Mesothelial cell of epicardium (in vitro differentiated cells): ENCODE measurements at places on chromosomes 5 and 9.

DNA sequence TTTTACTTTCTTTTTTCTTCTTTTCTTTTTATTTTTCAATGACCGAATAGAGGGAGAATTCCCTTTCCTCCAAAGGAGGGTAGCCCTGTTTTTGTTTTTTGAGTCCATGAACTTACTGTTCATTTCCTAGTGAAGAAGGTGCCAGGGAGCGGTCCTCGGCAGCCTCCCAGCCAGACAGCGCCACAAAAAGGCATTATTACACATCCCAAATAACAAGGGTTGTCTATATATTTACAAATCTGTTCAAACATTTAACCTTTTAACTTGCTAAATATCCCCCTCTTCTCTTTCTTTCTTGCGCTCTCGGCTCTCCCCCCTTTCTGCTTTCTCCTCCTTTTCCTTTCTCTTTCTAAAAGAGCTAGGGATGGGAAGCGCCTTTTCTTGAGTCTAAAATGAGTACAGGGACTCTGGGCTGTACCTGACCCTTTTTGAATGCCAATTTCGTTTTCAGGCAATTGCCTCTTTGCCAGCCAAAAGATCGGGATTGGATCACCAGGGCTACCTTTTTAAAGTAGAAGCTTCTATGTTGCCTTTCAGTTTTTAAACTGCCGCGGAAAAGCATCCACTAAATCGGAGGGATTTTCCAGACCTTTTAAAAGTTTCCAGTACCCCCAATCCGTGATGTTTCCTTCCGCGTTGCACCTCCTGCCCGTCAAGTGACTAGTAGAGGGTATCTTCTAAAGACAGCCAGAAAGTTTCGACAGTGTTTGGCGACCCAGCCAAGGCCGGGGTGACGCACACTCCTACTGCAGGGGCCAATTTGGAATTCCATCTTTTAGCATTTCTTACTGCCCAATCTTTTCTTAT is 125.6 kb downstream of the TMEM161B start:
- peaks cover 24% of the 10 kb centered on the region for H3K27me3 ChIP-seq
- H3K4me3 ChIP-seq = no peak overlapping the region
- H3K4me1 ChIP-seq = peaks cover 9% of the 10 kb centered on the region
- H3K27ac ChIP-seq = no peak overlapping the region
- DNase-seq = no peak

GRCh38 chr9:91790917-91791316 is 159.1 kb downstream of the ROR2 start:
- peaks cover 9% of the 10 kb centered on the region for H3K36me3 ChIP-seq
- no peak overlapping the region for H3K4me3 ChIP-seq
- peaks cover 11% of the 10 kb centered on the region for H3K4me1 ChIP-seq
- no peaks in the 10 kb centered on the region for H3K27me3 ChIP-seq
- H3K27ac ChIP-seq = no peak overlapping the region

GRCh38 chr9:74783408-74783807 is 104.3 kb downstream of the TRPM6 start:
- H3K4me1 ChIP-seq = no peaks in the 10 kb centered on the region
- no peaks in the 10 kb centered on the region for H3K36me3 ChIP-seq
- no peak for DNase-seq
- peaks cover 2% of the 10 kb centered on the region for H3K27me3 ChIP-seq
- H3K27ac ChIP-seq = no peak overlapping the region
- no peak overlapping the region for H3K4me3 ChIP-seq

DNA sequence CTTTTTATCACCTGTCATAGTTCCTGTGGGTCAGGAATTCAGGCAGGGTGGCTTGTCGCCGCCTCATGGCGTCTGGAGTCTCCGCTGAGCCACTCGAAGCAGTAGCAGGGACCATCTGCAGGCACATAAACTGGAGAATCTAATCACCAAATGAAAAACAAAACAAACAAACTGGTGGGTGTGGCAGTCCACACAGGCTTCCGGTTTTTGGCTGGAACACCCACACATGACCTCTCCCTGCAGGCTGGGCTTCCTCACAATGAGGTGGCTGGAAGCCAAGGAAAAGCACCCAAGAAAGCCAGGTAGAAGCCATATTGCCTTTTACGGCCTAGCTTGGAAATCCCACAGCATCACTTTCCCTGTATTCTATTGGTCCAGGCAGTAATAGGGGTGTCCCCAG is 197.0 kb downstream of the SYK start:
- H3K36me3 ChIP-seq = no peaks in the 10 kb centered on the region
- no peaks in the 10 kb centered on the region for H3K27me3 ChIP-seq
- H3K4me3 ChIP-seq = no peak overlapping the region
- peaks cover 9% of the 10 kb centered on the region for H3K4me1 ChIP-seq
- DNase-seq = no peak
- H3K27ac ChIP-seq = no peak overlapping the region

GRCh38 chr9:2657427-2657826 is 35.8 kb downstream of the VLDLR start:
- H3K4me1 ChIP-seq = peaks cover 3% of the 10 kb centered on the region
- H3K27me3 ChIP-seq = no peaks in the 10 kb centered on the region
- H3K36me3 ChIP-seq = peaks cover 28% of the 10 kb centered on the region
- no peak overlapping the region for H3K27ac ChIP-seq
- no peak overlapping the region for H3K4me3 ChIP-seq

DNA sequence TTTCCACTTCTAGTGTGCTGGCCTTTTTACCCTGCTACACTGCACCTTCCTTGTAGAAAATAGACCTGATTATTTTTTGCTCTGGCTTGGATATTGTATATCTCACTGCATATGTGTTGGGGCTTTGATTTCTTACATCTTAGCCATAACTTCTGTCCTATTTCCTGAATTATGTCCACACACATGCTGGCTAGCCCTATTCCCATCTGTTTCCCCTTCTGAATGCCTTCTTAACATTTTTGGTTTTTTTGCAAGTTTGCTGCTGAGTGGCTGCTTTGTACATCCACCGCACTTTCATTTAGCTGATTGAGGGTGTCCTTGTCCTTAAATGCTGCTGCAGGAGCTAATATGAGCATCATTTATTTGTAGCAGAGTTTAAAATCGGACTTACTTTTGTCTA is 26.9 kb downstream of the CFAP95 start:
- H3K4me3 ChIP-seq = no peak overlapping the region
- H3K36me3 ChIP-seq = no peaks in the 10 kb centered on the region
- DNase-seq = no peak
- H3K27ac ChIP-seq = no peak overlapping the region
- H3K27me3 ChIP-seq = peaks cover 40% of the 10 kb centered on the region
- H3K4me1 ChIP-seq = no peaks in the 10 kb centered on the region

GRCh38 chr9:117541181-117541580 is 126.3 kb upstream of the ASTN2 start:
- H3K27ac ChIP-seq = no peak overlapping the region
- peaks cover 2% of the 10 kb centered on the region for H3K4me1 ChIP-seq
- H3K4me3 ChIP-seq = no peak overlapping the region

DNA sequence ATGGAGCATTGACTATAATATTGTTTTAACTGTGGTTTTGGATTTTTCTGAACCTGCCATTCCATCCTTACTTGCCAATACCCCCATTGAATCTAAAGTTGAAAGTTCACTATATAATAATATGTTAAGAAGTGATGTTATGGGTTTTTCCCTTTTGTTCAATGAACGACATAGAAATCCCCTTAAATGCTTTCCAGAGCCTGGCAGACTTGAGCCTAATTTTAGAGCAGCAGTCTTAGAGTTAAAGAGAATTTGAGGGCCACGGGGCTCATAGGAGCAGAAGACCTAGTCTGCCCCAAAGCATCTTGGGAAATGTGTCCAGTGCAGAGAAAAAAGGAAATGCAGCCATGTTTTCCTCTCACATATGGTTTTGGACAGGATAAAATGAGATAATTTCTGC is 146.1 kb upstream of the SLC44A1 start:
- no peaks in the 10 kb centered on the region for H3K27me3 ChIP-seq
- H3K36me3 ChIP-seq = no peaks in the 10 kb centered on the region
- no peak for DNase-seq
- H3K4me1 ChIP-seq = no peaks in the 10 kb centered on the region
- no peak overlapping the region for H3K27ac ChIP-seq

- peak overlapping the region; percentile 100 for H3K4me3 ChIP-seq
- H3K4me1 ChIP-seq = peaks cover 42% of the 10 kb centered on the region
- no peaks in the 10 kb centered on the region for H3K27me3 ChIP-seq
- H3K27ac ChIP-seq = peak overlapping the region; percentile 100
Observed at GRCh38 chr5:10355071-10355889, 1.8 kb downstream of the MARCHF6 start.

- no peaks in the 10 kb centered on the region for H3K27me3 ChIP-seq
- no peak overlapping the region for H3K4me3 ChIP-seq
- DNase-seq = no peak
- no peak overlapping the region for H3K27ac ChIP-seq
- peaks cover 4% of the 10 kb centered on the region for H3K36me3 ChIP-seq
Observed at GRCh38 chr9:109831998-109832658, 52.1 kb downstream of the PALM2AKAP2 start.

- H3K4me1 ChIP-seq = no peaks in the 10 kb centered on the region
- no peak overlapping the region for H3K27ac ChIP-seq
- no peak overlapping the region for H3K4me3 ChIP-seq
Observed at GRCh38 chr9:116005205-116005604, 148.4 kb upstream of the PAPPA start.
